ENCODE measurements at places on chromosomes 13 and 19.

GRCh38 chr13:95301968-95302393, 730 bp upstream of the ABCC4 start:
- peak overlapping the region; percentile 17 for H3K27ac ChIP-seq
- DNase-seq: no peak
- peaks cover 6% of the 10 kb centered on the region for H3K27me3 ChIP-seq
- peak overlapping the region; percentile 68 for H3K4me3 ChIP-seq
- peaks cover 26% of the 10 kb centered on the region for H3K4me1 ChIP-seq
- H3K36me3 ChIP-seq: peaks cover 11% of the 10 kb centered on the region

- no peak overlapping the region for H3K27ac ChIP-seq
- no peaks in the 10 kb centered on the region for H3K27me3 ChIP-seq
- no peaks in the 10 kb centered on the region for H3K36me3 ChIP-seq
- DNase-seq: no peak
- H3K4me3 ChIP-seq: no peak overlapping the region
These were observed 911.7 kb upstream of the PCDH20 start for GRCh38 chr13:62327367-62327766.

DNA sequence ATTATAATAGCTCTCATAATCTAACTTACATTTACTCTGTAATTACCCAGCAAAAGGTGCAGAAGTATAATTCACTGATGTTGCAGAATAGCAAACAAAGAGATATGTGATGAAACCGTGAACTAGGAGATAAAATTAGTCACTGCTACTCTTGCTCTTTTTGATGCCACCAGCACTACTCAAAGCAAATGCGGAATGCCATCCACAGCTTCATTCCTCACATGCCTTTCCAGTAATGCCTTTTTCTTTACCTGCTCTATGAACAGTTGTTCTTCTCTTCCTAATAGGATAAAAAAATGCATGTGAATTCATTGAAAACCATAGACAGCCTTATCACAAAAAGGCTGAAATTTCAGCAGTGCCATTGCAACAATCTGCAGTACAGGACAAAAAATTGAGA, 1129.5 kb downstream of the DIAPH3 start:
- no peak overlapping the region for H3K4me3 ChIP-seq
- H3K27me3 ChIP-seq: no peaks in the 10 kb centered on the region
- DNase-seq: no peak
- H3K4me1 ChIP-seq: no peaks in the 10 kb centered on the region
- H3K36me3 ChIP-seq: no peaks in the 10 kb centered on the region
- no peak overlapping the region for H3K27ac ChIP-seq

DNA sequence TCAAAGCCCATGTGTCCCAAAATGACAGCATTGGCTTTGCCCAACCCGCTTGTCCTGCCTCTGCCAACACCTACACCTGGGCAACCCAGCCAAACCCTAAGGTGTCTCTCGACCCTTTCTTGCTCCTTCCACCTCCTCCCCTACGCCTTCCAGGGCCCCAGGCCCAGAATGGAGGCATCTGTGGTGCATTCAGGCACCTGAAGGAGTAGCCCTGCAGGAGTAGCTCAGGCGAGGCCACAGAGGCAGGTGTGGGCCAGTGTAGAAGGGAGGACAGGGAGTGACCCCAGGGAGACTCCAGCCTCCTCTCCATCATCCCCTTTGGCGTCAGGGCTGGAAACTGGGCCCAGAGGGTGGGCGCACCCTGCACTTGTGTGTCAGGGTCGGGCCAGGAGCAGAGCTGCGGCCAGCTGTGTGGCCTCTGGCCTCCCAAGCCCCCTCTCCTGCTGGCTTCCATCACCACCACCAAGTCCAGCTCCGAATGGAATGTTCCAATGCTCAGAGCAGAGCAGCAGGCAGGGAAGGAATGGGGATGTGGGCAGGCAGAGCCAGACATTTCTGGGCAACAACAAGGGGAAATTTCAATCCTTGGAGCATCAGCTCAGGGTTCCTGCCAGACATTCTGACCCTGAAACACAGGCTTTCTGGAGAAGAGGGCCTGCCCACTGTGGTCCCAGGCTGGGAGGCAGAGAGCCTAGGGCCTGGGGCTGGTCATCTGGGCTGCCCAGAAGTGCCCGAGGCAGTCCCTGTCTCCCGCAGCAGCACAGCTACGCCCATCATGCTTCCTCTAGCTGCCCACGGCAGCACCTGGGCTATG, 16.4 kb downstream of the PLEKHF1 start:
- no peaks in the 10 kb centered on the region for H3K27me3 ChIP-seq
- no peak for DNase-seq
- H3K4me1 ChIP-seq: peaks cover 45% of the 10 kb centered on the region
- peak overlapping the region; percentile 53 for H3K4me3 ChIP-seq
- peaks cover 22% of the 10 kb centered on the region for H3K36me3 ChIP-seq
- peak overlapping the region; percentile 83 for H3K27ac ChIP-seq

- no peaks in the 10 kb centered on the region for H3K27me3 ChIP-seq
- peaks cover 16% of the 10 kb centered on the region for H3K36me3 ChIP-seq
- peaks cover 23% of the 10 kb centered on the region for H3K4me1 ChIP-seq
- DNase-seq: peak; percentile 16
These were observed 104.7 kb upstream of the KL start for GRCh38 chr13:32911506-32911905.

DNA sequence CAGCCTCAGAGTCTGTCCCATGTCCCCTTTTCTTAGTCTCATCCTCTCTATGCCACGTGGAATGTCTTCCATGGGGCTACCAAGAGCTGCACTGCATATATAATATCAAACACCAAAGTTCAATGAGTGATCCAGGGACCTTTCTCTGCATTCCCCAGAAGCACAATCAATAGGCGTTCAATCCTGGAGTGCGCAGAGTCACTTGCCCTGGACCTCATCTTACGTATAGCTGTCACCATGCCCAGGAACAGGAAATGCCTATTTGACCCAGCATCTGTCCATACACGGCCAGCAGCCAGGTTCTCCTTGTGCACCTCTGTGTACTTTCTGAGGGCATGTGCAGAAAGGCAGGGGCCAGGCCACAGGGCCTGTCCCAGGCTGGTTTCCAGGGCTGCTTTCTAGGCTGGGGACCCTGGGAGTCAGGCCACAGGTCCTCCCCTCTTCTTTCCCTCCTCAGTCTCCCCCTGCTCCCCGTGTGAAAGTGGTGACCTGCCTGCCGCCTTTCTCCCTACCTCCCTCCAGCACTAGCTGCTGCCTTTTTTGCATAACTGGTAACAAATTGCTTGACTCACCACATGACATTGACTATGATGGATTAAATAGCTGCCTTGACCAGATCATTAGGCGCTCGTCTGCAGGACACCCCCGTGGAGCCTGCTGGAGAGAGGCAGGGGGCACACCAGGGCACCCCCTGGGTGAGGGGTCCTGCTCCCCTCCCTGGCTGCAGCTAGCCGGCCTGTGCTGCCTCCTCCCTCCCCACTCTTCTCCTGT, 222.0 kb downstream of the ZNF536 start:
- no peaks in the 10 kb centered on the region for H3K4me1 ChIP-seq
- no peak overlapping the region for H3K4me3 ChIP-seq
- H3K27me3 ChIP-seq: peaks cover 2% of the 10 kb centered on the region
- no peak for DNase-seq
- no peak overlapping the region for H3K27ac ChIP-seq
- no peaks in the 10 kb centered on the region for H3K36me3 ChIP-seq

DNA sequence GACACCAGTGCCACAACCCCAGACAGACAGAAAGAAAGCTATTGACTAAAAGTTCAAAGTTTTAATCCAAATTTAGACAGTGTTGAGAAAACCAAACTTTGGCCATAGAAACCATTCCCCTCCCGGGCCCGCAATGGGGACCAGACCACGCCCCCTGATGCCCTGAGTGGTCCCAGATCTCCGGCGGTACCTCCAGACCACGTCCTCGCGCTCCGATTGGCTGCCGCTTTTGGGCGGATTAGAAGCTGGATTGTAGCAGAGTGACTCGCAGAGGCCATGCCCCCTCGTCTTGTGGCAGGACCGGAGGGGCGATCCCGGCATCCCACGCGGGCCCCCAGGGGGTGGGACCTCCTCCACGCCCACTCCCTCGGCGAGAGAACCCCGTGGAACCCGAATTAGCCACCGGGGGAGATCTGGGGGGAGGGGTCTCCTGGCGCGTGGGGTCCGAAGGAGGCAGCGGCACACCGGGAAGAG, 797 bp upstream of the HSD17B14 start:
- no peaks in the 10 kb centered on the region for H3K36me3 ChIP-seq
- H3K4me3 ChIP-seq: peak overlapping the region; percentile 83
- DNase-seq: peak; percentile 68
- H3K27me3 ChIP-seq: peaks cover 2% of the 10 kb centered on the region
- H3K4me1 ChIP-seq: peaks cover 15% of the 10 kb centered on the region

GRCh38 chr13:93364166-93364565, 137.6 kb downstream of the GPC6 start:
- H3K27ac ChIP-seq: no peak overlapping the region
- no peaks in the 10 kb centered on the region for H3K36me3 ChIP-seq
- DNase-seq: no peak
- H3K27me3 ChIP-seq: no peaks in the 10 kb centered on the region

DNA sequence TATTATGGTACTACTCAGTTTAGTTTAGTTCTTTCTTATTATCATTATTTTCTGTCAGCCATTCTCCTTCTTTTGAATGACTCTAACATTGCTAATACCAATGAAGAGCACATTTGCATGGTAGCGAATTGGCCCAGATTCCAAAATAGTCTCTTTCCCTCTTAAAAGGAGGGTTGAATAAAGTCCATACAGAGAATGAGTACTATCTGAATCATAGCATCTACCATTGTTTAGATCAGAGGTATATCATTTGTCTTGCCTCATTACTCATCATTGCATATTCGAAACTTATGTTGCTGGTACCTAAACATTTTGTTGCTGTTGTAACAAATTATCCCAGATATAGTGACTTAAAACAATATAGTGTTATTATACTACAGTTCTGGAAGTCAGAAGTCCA, 1235.3 kb upstream of the ATXN8OS start:
- no peak overlapping the region for H3K27ac ChIP-seq
- H3K27me3 ChIP-seq: no peaks in the 10 kb centered on the region
- DNase-seq: no peak
- no peaks in the 10 kb centered on the region for H3K4me1 ChIP-seq
- H3K4me3 ChIP-seq: no peak overlapping the region
